T-helper 17 cell (primary cell): ENCODE measurements at places on chromosomes 4 and X. TPM values are rescaled to one million over a fixed set of nuclear protein-coding genes. Genes with fewer than 3 reads are reported as not detected.

The SMARCA5 gene
- 64.1 TPM for total RNA-seq

The TRPC5OS gene
- not detected for total RNA-seq

GRCh38 chrX:64977830-64978229 is 1.6 kb upstream of the ZC4H2 start:
- H3K27me3 ChIP-seq: no peaks in the 10 kb centered on the region
- H3K4me3 ChIP-seq: no peak overlapping the region
- H3K4me1 ChIP-seq: peaks cover 16% of the 10 kb centered on the region
- no peak for DNase-seq
- no peaks in the 10 kb centered on the region for H3K36me3 ChIP-seq

DNA sequence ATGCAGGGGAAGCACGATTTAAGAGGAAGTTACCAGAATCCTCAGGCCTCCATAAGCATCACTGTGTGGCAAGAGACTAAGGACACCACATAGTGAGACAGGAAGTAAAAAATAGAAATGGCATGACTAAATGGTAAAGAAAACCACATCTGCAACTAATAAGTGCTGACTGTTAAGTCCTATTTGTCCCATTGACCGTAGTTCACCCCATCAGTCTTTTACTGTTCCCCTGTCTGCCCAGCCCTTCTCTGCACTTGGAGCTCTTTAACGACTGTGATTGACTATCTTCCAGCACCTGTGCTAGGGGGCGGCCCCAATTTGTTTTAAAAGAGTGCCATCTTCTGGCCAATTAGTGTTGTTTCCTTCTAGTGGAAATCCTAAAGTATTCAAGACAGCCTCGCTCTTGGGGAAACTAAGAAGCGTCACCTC is 94.2 kb downstream of the MAOA start:
- H3K27ac ChIP-seq: peak overlapping the region; percentile 24
- peak; percentile 9 for DNase-seq
- H3K36me3 ChIP-seq: no peaks in the 10 kb centered on the region
- H3K27me3 ChIP-seq: no peaks in the 10 kb centered on the region
- peaks cover 3% of the 10 kb centered on the region for H3K4me1 ChIP-seq

DNA sequence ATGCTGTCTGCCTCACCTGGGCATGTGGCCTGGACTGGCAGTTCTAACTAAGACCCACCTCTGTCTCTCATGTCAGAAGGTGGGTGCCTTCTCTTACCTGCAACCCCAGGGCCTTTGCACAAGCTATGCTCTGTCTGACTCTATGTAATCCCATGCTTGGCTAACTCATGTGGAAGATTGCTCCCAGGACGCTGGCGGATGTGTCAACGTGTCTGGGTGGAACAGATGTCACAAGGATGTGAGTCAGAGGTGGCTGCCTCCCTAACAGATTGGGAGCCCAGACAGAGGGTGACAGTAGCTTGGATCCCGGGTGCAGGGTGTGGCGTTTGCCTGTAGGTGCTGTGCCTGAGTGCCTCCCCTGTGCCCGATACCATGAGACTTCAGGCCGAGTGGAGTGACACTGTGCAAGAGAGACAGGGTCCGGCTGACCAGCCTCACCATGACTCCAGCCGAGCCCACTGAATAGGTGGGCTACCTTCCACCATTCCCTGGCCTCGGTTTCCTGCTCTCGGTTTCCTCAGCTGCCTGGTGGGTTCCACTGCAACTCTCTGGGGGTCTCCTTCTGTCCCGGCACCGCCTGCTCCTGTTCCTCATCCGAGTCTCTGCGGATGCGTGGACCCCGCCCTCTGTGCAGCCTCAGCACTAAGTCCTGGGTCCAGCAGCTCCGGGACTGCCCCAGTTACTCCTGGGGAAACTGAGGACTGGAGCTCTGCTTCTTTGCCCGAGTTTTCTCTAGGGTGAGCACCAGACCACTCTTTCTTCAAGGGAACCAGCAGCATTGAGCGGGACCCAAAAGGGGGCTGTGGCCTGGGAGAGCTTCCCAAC is 11.0 kb downstream of the SH3BP2 start:
- DNase-seq: no peak
- no peak overlapping the region for H3K4me3 ChIP-seq
- no peak overlapping the region for H3K27ac ChIP-seq
- H3K4me1 ChIP-seq: peaks cover 23% of the 10 kb centered on the region
- no peaks in the 10 kb centered on the region for H3K36me3 ChIP-seq
- no peaks in the 10 kb centered on the region for H3K27me3 ChIP-seq

DNA sequence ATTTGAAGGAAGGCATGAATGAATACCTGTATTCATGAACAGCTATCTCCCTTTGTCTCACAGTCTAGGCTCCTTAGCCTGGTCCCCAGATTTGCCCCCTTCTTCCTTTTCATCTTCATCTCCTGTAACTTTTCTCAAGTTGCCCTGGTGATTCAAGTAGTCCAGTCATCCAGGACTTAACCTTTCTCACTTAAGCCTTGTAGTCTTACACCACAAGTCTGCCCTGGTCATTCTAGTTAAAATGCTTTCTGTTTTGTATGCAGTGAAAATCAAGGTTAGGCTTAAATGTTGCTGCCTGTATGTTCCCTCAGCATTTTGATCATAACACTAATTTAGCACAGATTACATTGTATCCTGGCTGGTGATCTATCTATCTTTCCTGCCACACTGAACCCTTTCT is 58.5 kb upstream of the SLC7A11 start:
- no peak overlapping the region for H3K4me3 ChIP-seq
- H3K4me1 ChIP-seq: no peaks in the 10 kb centered on the region
- H3K36me3 ChIP-seq: no peaks in the 10 kb centered on the region
- no peak overlapping the region for H3K27ac ChIP-seq

DNA sequence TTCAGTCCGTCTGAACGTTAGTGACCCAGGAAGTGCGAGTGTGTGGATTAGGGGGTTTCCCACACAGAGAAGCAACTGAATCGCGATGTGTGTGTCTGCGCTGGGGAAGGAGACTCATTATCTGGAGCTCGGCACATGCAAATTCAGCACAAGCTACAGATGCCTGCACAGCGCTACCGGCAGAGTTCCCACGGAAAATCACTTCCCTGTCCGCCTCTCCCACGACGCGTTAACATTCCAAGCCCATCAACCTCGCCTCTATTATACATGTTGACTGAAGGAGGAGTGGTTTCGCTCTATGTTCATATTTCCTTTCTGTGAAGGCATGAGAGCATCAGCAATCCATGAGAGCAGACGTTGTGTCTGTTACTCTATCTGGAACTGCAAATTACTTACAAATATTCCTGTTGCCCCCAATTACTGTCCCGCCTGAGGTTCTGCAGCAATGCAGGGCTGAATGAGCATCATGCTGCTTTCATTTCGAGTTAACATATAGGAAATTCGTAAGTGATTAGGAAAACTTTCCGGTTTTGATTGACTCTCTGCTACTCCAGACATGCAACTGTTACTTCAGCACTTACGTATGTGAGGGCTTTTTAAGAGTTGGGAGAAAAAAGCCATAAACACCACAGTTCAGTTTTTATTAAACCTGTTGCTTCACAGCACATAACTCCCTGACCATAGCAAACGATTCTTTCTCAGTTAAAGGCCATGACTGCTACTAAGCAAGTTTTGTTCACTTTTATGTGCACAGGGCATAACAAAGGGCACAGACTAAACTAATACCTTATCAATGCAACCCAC is 15.0 kb upstream of the MTNR1A start:
- H3K27ac ChIP-seq: no peak overlapping the region
- peaks cover 2% of the 10 kb centered on the region for H3K36me3 ChIP-seq
